ENCODE measurements at places on chromosomes 1 and 21. TPM values are rescaled to one million over a fixed set of nuclear protein-coding genes. Genes with fewer than 3 reads are reported as not detected.

- no peak for DNase-seq
Measured at GRCh38 chr1:8443558-8444194, 125.8 kb downstream of the SLC45A1 start.

DNA sequence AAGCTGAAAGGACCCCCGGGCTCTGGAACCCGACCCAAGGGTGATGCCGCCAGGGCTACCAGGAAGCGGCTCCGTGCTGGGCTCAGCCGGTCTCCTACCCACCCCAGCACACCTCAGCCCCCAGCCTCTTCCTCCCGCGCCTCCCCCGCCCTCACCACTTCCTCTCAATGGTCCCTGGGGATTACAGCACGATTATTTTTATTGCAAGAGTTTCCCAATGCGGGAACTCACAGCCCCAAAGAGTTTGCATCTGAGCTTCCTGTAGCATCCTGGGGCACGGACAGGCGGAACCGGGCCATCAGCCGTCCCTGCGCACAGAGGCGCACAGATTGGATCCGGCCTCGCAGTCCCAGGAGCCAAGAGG is 8.7 kb upstream of the SLX9 start:
- DNase-seq = no peak

DNA sequence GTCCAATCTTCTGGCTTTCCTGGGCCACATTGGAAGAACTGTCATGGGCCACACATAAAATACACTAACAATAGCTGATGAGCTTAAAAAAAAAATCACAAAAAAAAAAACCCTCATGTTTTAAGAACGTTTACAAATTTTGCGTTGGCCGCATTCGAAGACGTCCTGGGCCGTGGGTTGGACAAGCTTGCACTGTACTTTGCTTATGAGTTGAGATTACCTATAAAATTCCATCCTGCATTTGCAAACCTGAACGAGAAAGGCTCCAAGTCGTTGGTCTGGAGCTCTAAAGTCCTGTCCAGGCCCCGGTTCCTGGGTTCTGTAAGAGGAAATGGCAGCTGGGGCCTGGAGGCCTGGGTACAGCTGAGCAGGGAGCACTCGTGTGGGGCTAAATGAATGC is 51.4 kb downstream of the KIAA1614 start:
- DNase-seq = no peak

DNA sequence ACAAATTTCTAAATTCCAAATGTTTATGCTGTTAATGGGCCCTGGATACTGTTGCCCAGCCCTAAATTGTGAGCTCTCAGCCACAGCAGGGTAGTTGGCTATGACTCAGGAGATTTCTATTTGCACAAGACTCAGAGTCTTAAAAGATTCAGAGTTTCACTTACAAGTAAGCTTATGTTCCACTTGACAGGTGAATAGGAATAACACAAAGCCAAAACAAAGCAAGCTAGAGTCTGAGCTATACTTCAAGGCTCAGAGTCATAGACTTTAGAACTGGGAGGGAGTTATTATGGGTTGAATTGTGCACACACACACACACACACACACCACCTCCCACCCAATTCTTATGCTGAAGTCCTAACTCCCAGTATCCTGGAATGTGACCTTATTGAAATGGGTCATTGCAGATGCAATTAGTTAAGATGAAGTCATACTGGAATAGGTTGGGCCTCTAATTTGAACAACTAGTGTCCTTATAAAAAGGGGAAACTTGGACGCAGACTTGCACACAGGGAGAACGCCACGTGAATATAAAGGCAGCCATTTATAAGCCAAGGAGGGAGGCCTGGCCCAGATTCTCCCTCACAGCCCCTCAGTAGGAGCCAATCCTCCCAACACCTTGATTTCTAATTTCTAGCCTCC is 30.2 kb downstream of the PRDX6 start:
- no peak for DNase-seq

The STIL gene
- 1.8 TPM for total RNA-seq

The C1QTNF12 gene
- total RNA-seq = not detected

DNA sequence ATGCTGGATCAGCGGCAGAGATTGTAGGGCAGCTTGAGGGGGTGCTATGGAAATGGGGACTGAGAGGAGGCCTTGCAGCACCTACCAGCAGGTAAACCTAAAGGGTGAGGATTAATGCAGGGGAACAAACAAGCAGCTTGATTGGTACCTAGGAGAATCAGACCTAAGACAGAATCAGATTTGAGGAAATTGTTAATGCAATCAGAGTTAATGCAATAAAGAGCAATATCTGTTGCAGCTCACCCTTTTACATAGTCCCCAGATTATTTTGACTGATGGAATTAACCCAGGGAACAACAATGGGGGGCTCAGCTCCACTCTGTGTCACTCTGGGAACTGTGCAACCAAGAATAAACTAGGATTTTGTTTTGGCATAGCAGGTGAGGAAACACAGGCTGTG is 64.5 kb downstream of the ZC3H11B start:
- DNase-seq = no peak

- peak; percentile 45 for DNase-seq
Measured at GRCh38 chr1:178818416-178818815, 52.5 kb downstream of the ANGPTL1 start.

- DNase-seq = no peak
Measured at GRCh38 chr1:48093696-48094528, 96.7 kb upstream of the TRABD2B start.

The RXFP4 gene
- total RNA-seq = not detected

- DNase-seq = no peak
Measured at GRCh38 chr1:198638894-198639635, at the start of gene PTPRC. TSS of gene PTPRC (plus strand) at chr1:198639040. CDS start at chr1:198639269, 229 bp downstream.
